A549 treated with AZD2906 at 1 μM for 4 hours (cell line): ENCODE measurements at places on chromosomes 1 and 21. TPM values are rescaled to one million over a fixed set of nuclear protein-coding genes. Genes with fewer than 3 reads are reported as not detected.

The KRTAP21-2 gene
- total RNA-seq = not detected in 5 replicates

The KLHDC7A gene
- total RNA-seq = 1.2 to 2.0 TPM (median 1.3 TPM) in 5 replicates

The TLR5 gene
- 0.13 to 0.24 TPM (median 0.19 TPM) in 5 replicates for total RNA-seq

The C1orf198 gene
- 17.6 to 20.3 TPM (median 18.4 TPM) in 5 replicates for total RNA-seq

The HLX gene
- 3.3 to 5.0 TPM (median 4.4 TPM) in 5 replicates for total RNA-seq

The SAMSN1 gene
- total RNA-seq = 0.05 to 0.07 TPM in 2 of 5 replicates, not detected in the others

The IL24 gene
- total RNA-seq = 0.31 to 0.55 TPM (median 0.39 TPM) in 5 replicates

The OMA1 gene
- total RNA-seq = 4.5 to 6.3 TPM (median 4.7 TPM) in 5 replicates

The TBX15 gene
- total RNA-seq = 0.02 to 0.08 TPM (median 0.05 TPM) in 4 of 5 replicates, not detected in the other

The CLCA2 gene
- total RNA-seq = not detected in 5 replicates
